NCI-H446 treated with DMSO at 0.1 percent for 48 hours (cell line): ENCODE measurements at places on chromosomes 11 and 22.

- peak; percentile 73 for DNase-seq
Observed at GRCh38 chr11:74449369-74449931, 17.9 kb downstream of the KCNE3 start.

DNA sequence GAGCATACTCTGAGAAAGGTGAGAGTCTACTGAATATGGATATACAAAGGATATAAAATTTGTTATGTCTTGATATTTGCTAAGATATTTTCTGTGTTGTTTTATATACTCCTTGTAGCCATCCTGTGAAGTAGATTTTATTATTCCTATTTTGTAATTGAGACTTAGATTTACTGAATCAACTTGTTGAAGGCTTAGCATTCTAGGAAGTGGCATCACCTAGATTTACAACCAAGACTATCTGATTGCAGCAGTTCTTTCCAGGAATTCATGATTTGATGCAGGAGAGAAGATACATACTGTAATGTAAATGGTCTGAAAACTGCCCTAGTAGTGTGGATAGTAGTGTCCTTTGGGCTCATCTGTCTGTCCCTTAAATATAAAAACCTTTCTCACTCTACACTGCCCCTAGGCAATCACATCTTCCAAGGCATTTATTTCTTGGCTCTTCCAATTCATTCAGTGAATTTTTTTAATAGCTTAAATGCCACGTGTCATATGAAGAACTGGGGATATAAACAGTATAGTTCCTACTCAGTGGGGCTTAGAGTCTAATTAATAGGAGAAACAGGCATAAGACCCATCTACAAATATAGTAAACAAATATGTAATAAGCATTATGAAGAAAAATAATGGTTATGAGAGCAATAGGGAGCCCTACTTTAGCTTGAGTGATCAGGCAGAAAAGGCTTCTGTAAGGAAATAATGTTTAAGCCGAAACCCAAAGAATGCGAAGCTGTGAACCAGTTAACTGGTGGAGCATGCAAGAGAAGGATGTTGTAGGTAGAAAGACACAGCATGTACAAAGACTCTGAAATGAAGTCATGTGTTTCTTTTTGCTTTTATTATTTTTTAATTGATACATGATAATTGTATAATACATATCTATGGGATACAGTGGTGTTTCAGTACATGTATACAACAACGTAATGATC is 13.6 kb downstream of the IPO7 start:
- no peak for DNase-seq

DNA sequence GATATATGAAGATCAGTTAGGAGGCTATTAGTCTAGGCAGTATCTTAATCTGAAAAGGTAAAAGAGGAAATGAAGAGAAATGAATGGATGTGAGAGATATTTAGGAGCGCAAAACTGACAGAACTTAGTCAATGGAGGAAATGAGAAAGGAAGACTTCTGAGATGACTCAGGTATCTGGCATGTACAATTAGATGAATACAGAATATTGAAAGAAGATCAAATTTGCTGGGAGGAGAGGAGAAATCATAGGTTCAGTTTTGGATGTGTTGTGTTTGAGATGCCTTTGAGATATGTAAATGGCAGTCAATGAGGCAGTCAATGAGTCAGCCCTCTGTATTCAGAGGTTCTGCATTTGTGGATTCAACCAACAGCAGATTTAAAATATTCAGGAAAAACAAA is 42.9 kb upstream of the GAB2 start:
- DNase-seq, result no peak

GRCh38 chr11:67002297-67002913 is 20.5 kb upstream of the SYT12 start:
- DNase-seq, result no peak

GRCh38 chr11:128653801-128654231 is 40.1 kb upstream of the FLI1 start:
- DNase-seq, result no peak

DNA sequence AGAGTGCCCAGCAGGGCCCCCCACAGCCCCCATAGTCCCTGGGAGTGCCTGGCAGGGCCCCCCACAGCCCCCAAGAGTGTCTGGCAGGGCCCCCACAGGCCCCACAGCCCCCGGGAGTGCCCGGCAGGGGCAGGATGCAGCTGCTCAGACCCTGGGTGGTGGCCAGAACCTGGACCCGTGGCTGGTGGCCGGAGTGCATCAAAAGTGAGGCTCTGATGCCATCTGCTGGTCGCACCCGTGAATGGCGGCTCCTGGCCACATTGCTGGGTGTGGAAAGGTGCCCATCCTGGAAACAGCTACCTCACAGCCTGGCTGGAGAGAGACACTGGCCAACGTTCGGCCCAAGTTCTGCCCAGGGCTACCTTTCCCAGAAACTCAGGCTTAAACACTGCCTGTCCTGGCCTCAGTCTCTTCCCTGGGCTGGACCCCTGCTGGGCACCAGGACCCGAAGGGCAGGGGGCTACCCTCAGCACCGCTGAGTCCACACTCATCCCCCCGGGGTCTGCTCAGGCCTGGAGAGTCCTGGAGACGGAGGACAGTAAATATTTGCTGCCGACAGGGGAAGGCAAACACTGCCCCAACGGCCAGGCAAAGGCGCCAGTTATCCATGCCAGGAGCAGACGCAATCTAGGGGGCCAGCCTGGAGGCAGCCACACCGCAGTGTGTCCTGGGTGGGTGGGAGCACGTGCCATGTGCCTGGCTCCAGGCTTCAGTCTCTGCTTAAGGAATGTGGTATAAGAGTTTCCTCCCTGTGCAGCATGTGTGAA is 4.4 kb downstream of the INS start:
- DNase-seq, result no peak

- no peak for DNase-seq
Observed at GRCh38 chr11:113198972-113199661, 115.3 kb upstream of the TTC12 start.

DNA sequence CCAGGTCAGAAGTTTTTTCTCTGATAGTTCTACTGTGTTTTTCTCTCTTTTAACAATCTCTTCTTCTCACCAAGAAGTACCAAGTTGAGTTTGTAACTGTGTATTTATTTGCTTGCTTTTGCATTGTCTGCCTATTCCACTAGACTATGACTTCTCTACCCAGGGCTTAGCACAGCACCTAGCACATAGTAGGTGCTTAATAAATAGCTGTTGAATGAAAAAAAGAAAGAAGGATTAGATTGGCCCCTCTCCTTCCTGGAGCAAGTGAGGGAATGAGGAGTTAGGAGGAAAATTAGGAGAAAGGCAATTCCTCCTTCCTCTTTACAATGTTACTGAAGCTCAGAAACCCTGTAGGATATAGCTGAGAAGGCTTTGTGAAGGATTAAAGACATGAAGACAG is 83.3 kb downstream of the FBXO7 start:
- DNase-seq, result no peak

GRCh38 chr11:112537026-112537425 is 276.4 kb upstream of the PLET1 start:
- no peak for DNase-seq

GRCh38 chr11:86537541-86538222 is 134.7 kb downstream of the ME3 start:
- no peak for DNase-seq

GRCh38 chr11:125300791-125301218 is 136.3 kb downstream of the PKNOX2 start:
- no peak for DNase-seq

- DNase-seq, result peak; percentile 48
Observed at GRCh38 chr22:41565403-41566054, 4.7 kb downstream of the CSDC2 start.

- no peak for DNase-seq
Observed at GRCh38 chr22:29541845-29542244, 11.7 kb downstream of the THOC5 start.

GRCh38 chr11:45181193-45181888 is 34.9 kb downstream of the PRDM11 start:
- no peak for DNase-seq

DNA sequence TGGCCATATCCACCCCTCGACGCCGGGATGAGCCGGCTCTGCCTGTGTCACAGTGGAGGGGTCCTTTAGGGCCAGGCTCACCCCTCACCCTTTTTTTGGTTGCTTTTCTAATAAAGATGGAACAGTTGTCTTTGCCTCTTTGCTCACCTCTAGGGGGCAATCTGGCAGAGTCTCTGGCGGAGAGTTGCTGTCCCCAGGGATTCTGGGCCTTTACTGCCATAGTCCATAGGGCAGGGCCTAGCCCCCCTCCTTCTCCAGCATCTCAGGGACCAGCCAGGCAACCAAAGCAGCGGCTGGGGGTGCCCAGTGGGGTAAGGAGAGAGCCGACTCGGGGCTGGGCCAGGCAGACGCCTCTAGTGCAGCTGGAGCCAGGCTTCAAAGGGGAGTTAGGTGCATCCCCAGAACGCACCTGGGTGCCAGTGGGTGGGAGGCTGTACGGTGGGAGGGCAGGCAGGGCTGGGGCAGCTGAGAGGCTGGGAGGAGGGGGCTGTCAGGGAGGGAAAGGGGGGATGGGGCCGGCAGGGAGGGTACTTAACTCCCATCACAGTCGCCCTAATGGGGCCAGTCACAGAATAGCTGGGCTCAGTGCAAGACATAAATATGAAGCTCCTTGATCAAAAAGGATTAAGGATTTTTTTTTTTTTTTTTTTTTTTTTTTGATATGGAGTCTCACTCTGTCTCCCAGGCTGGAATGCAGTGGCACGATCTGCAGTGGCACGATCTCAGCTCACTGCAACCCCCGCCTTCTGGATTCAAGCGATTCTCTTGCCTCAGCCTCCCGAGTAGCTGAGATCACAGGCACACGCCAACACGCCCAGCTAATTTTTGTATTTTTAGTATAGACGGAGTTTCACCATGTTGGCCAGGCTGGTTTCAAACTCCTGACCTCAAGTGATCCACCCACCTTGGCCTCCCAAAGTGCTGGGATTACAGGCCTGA is 2.5 kb upstream of the SUSD2 start:
- DNase-seq, result no peak

GRCh38 chr11:124749912-124750311 is 2.1 kb downstream of the VSIG2 start:
- DNase-seq, result no peak

DNA sequence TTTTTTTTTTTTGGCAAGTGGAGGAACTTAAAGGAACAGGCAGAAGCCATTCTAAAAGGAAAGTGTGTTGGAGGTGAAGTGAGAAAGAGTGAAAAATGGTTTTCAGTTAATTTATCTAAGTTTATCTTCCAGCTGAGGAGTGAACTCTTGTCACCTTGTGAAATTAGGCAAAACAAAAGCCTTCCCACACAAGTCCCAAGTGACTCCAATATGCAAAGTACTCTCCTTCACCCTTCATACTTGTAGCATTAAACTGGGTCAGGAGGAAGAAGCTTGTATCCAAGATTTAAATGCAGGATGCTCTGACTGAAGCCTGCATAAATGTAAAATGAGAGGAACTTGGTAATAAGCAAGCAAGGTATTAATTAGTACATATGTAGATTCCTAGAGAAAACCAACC is 796.8 kb downstream of the DLG2 start:
- DNase-seq, result no peak

DNA sequence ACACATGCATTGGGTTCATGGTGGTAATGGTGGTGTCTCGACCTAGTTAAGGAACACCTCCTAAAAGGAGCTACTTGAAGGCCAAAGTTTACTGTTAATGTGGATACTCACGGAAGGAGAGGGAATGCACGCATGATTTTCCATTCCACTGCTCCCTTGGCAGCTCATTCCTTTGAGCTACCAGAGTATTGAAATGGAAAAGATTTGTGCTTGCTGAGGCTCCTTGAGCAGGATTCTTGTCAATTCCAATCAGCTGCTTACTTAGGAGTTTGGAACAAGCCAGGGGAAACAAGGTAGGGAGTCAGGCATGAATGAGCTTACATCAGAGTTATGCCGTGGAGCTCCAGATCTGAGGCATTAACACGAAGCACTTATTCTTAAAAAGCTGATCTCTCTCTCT is 108.8 kb downstream of the GRIA4 start:
- DNase-seq, result peak; percentile 55

- DNase-seq, result no peak
Observed at GRCh38 chr11:128642571-128642970, 51.3 kb upstream of the FLI1 start.

- DNase-seq, result no peak
Observed at GRCh38 chr11:134762248-134763029, 350.4 kb upstream of the B3GAT1 start.

GRCh38 chr11:76621466-76621865 is 49.1 kb downstream of the LRRC32 start:
- no peak for DNase-seq

DNA sequence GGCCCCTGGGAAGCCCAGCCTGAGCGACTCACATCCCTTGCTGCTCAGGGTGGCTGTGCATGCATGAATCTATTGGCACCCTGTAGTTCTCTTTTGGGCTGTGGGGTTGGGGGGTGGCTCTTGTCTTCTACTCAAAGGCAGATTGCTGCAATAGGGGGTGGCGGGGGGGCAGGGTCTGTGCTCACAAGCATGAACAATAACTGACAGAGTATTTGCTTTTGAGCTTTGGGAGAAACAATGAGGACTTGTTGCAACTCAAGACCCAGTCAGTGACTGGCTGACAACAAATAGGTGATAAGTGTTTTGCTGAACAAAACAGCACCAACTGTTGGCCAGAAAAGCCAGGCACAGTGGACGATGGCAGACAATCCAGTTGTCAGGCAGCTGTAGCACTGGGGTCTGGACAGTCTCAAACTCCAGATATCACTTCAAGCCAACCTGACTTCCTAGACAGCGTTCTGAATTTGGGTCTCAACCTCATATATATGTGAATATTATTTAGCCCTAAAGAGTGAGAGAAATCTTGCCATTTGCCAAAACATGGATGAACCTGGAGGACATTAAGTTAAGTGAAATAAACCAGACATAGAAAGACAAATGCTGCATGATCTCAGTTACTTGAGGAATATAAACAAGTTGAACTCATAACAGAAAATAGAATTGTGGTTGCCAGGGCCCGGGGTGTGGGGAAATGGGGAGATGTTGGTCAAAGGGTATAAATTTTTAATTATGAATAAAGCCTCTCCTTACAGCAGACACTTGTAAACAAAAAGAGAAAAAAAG is 61.7 kb downstream of the ME3 start:
- DNase-seq, result no peak

GRCh38 chr22:24540470-24540869 is 14.5 kb downstream of the GUCD1 start:
- no peak for DNase-seq

- no peak for DNase-seq
Observed at GRCh38 chr11:45269678-45270077, 16.5 kb downstream of the SYT13 start.

GRCh38 chr11:65432686-65433582 is 10.3 kb downstream of the NEAT1 start:
- peak; percentile 46 for DNase-seq

DNA sequence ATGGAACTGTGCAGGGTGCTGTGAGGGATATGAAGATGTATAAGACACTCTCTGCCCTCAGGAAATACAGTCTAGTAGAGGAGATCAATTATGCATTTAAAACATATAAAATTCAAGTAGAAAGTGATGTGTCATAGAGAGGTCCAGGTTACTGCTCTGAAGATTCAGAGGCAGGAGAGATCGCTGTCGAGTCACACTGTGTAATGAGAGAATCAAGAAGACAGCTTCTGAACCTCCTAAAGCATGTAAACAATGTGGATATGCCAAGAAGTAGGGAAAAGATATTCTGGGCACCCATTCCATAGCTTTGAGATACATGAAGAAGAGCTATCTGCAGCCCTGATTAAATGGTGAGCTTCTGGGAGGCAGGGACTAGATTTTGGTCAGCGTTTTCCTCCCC is 16.7 kb downstream of the SSH3 start:
- DNase-seq, result no peak
